Activated CD8-positive, alpha-beta T cell treated with anti-CD3 and anti-CD28 coated beads, Interleukin-2, amount 10 ng/mL, durations not matched to agents 7 days and 5 days (primary cell): ENCODE measurements at places on chromosomes 2 and 18.

DNA sequence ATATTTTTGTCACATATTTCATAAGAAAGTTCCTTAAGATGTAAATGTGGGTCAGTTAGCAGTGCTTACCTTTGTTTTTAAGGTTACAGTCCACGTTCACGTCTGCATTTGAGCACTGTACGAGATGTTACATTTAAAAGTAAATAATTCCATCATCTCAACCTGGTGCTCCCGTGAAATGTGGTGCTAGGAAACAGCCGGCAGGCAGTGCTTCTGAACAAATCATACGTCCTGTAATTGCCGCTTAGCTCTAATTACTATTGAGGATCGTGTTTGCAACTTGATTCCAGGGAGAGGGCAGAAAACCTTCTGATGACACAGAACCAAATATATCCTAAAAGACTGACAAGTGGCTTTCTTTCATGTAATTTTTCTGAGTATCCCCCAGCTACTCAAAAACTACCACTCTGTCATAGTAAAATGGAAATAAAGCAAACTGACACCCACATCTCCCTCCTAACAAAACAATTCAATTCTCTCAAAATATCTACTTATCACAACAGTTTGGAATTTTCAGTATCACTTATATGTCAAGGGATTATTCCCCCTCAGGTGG is 297.8 kb upstream of the SESTD1 start:
- H3K4me3 ChIP-seq = no peak overlapping the region
- no peaks in the 10 kb centered on the region for H3K36me3 ChIP-seq
- H3K27ac ChIP-seq = no peak overlapping the region
- DNase-seq = no peak
- no peaks in the 10 kb centered on the region for H3K4me1 ChIP-seq
- H3K27me3 ChIP-seq = peaks cover 2% of the 10 kb centered on the region

DNA sequence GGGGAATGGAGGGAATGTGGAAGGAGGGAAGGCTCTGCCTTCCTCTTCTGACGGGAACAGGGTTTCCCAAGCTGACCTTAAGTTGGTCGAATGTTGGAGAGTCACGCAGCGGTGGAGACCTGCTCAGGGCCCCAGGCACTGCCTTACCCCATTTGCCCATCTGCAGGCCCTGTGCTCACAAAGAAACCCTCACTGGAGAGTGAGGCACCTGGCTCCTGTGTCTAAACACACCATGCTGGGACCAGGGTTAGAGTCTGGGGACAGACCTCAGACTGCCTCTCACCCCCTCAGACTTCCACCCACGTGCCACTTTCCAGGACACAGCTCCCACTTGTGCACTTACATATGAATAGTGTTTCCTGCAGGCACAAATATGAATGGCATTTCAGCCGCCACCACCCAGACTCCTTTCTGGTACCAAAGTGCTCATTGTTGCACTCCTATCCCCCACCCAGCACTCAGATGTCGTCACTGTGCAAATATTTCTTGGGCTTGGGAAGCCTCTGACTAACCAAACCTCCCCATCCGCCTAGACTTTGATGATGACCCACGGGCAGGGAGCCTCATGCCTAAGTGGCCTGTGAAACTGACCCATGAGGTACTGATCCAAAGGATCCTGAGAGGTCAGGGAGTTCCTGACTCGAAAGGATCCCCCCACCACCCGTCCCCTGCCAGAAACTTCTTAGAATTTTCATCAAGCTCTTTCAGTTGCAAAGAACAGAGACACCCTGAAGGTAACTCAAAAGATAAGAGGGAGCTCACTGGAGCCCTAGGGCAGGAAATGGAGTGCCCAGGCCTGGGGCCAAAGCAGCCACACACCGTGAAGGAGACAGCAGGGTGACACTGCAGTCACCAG is 78.3 kb downstream of the STPG4 start:
- peak overlapping the region; percentile 49 for H3K27ac ChIP-seq
- H3K27me3 ChIP-seq = peaks cover 3% of the 10 kb centered on the region
- H3K4me3 ChIP-seq = no peak overlapping the region
- peaks cover 15% of the 10 kb centered on the region for H3K4me1 ChIP-seq
- peaks cover 27% of the 10 kb centered on the region for H3K36me3 ChIP-seq
- DNase-seq = no peak

DNA sequence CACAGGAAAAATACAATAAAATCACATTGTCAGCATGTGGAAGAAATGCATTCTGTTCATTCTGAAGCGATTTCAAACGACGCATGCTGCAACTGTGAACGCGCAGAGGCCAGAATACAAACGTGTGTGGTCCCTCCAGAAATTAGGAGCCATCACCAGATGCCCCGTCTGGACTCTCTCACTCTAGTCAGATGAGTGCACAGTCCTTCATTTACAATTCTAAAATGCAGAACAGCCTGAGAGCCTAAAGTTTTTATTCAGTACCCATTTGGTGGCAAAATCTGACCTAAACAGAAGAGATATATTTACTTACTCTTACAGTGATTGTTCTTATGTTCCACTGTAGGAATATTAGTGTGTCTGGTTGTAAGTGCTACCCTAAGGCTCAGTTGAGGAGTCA is 36.6 kb downstream of the FAM228A start:
- no peak overlapping the region for H3K4me3 ChIP-seq
- H3K36me3 ChIP-seq = peaks cover 30% of the 10 kb centered on the region
- H3K4me1 ChIP-seq = peaks cover 8% of the 10 kb centered on the region
- H3K27ac ChIP-seq = no peak overlapping the region
- no peaks in the 10 kb centered on the region for H3K27me3 ChIP-seq

GRCh38 chr2:237181844-237182243 is 96.2 kb downstream of the COPS8 start:
- H3K36me3 ChIP-seq = no peaks in the 10 kb centered on the region
- H3K4me3 ChIP-seq = no peak overlapping the region
- DNase-seq = no peak
- peaks cover 11% of the 10 kb centered on the region for H3K27me3 ChIP-seq
- H3K27ac ChIP-seq = no peak overlapping the region
- H3K4me1 ChIP-seq = no peaks in the 10 kb centered on the region

DNA sequence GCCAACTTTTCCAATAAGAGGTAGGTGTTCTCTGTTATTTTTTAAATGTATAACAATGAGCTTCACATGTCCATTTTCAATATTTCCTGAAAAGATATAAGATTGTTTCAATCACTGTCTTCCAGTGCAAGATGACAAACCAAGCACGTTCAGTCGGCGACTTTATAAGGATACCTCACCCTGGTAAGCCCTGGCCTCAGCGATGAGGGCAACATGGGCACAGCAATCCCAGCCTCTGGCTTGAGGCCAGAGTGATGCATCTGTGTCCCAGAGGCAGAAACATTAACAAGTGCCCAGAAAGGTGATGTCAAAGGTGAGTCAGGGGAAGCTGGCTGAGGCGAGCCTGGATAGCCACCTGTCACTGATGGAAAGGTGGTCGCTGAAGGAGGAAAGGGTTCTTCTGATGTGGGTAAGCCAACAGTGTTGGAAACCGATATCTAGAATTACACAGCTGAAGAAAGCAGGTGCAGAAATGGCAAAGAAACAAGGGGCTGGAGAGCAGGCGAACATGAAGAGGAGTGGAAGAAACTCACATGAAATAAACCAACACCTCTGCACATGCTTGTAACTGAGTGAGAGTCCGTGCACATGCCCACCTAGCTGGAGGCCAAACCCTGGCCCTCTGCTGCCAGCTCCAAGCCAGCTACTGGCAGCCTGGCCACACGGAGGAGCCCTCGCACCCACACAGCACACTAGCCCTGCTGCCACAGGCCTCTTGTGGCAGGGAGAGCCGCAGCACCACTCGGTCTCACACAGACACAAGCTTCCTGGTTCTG is 65.5 kb downstream of the FBXO15 start:
- H3K27me3 ChIP-seq = peaks cover 2% of the 10 kb centered on the region
- peak overlapping the region; percentile 72 for H3K4me3 ChIP-seq
- no peaks in the 10 kb centered on the region for H3K36me3 ChIP-seq
- H3K27ac ChIP-seq = peak overlapping the region; percentile 93

DNA sequence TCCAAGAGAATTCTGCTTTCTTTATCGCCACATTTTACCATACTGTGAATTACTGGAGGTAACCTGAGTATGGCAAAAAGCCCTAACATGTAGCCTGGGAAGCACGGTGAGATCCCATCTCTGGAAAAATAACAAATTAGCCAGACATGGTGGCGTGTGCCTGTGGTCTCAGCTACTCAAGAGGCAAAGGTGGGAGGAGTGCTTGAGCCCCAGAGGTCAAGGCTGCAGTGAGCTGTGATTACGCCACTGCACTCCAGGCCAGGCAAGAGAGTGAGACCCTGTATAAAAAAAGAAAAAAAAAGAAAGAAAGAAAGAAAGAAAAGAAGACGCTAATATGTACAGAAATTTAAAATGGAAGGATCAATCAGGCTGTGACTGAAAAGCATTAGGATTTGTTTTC is 57.7 kb upstream of the SESTD1 start:
- no peaks in the 10 kb centered on the region for H3K4me1 ChIP-seq
- H3K4me3 ChIP-seq = no peak overlapping the region
- DNase-seq = no peak
- peaks cover 8% of the 10 kb centered on the region for H3K27me3 ChIP-seq

GRCh38 chr2:239671471-239671870 is 270.7 kb upstream of the HDAC4 start:
- H3K27ac ChIP-seq = no peak overlapping the region
- H3K27me3 ChIP-seq = no peaks in the 10 kb centered on the region
- H3K4me1 ChIP-seq = no peaks in the 10 kb centered on the region
- no peak for DNase-seq

- DNase-seq = peak; percentile 63
- peak overlapping the region; percentile 20 for H3K4me3 ChIP-seq
- H3K4me1 ChIP-seq = peaks cover 97% of the 10 kb centered on the region
- no peaks in the 10 kb centered on the region for H3K27me3 ChIP-seq
These were observed 41.8 kb downstream of the NCK2 start for GRCh38 chr2:105786231-105787230.

GRCh38 chr2:101064505-101064867 is 62.4 kb downstream of the RPL31 start:
- no peaks in the 10 kb centered on the region for H3K4me1 ChIP-seq
- H3K27ac ChIP-seq = no peak overlapping the region
- no peaks in the 10 kb centered on the region for H3K36me3 ChIP-seq
